SK-N-SH (cell line): ENCODE measurements at places on chromosomes 5 and 9.
A peak's percentile ranks its signal among the peaks of the same experiment; 100 is the strongest.

DNA sequence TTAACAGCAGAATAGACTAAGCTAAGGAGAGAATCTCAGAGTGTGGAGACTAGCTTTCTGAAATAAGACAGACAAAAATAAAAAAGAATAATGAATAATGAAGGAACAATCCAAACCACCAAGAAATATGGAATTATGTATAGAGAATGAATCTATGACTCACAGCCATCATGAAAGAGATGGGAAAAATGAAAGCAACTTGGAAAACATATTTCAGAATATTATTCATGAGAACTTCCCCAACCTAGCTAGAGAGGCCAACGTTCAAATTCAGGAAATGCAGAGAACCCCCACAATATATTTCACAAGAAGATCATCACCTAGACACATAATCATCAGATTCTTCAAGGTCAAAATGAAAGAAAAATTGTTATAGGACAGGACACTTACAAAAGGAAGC is 349.0 kb upstream of the MPDZ start:
- DNase-seq: no peak

GRCh38 chr9:19231904-19232822 is 1.7 kb downstream of the DENND4C start:
- no peak for DNase-seq

- DNase-seq: no peak
Observed at GRCh38 chr9:130331573-130331972, 66.0 kb downstream of the HMCN2 start.

DNA sequence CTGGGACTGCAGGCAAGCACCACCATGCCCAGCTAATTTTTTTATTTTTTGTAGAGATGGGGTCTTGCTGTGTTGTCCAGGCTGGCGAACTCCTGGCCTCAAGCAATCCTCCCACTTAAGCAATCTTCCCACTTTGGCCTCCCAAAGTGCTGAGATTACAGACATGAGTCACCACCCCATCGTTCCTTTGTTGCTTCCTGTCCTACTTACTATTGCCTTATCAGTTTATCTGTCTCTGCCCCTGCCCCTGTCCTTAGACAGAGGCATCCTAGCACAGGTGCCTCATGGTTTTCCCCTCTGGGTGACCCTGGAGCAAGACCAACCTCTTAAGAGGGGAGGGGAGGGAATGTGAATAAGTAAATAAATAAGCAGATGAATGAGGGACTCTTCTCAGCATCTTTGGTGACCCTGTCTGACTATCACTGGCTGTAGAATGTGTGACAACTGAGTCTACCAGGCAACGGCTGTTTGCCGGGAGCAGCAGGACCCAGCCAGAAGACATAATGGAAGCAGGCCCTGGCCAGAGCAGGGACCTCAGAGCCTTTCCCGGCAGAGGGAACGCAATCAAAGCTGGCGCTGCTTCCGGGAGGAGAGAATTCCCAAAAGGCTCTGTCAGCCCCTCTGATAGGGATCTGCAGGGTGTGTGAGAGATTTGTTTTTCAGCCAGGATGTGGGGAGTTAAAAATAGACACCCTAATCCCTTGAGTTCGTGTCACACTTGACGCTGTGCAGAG is 43.8 kb upstream of the DAB2IP start:
- DNase-seq: peak; percentile 75

- no peak for DNase-seq
Observed at GRCh38 chr5:180329138-180329435, 24.0 kb downstream of the GFPT2 start.

DNA sequence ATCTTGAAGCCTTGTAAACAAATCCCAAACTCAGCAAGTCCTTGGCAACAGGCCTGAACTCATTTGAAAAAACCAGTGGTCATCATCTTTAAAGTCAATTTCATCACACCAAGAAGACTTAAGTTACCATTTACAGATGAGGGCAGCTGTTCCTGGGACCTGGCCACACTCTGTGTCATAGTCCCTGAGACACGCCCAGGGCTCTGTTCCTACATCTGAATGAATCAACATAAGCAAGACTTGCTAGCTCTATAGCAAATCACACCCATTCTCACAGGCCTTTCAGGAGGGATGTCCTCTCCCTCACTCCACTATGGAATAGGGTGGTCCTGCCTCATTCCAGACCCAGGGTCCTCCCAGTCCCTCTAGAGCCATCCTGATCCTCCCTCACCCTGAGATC is 142.8 kb downstream of the NSG2 start:
- no peak for DNase-seq

DNA sequence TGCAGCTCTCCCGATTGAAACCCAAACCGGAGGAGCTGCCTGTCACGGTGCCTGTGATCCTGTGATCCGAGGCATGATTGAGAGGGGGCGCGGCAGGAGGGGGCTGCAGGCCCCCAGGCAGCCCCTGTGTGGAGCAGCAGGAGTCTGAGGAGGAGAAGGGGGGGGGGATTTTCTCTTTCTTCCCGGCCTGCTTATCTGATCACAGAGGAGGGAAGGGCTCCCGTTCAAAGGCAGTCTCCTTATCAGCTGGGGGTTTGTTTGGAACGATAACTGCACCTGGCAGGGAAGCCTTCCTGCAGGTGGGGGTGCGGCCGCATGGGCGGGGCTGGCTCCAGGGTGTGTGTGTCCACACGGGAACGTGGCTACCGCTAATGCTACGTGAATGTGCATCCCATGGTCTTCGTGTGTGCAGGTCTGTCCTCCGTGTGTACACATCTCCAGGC is 38.4 kb downstream of the LMX1B start:
- no peak for DNase-seq

- no peak for DNase-seq
Observed at GRCh38 chr9:128774804-128775203, 3.1 kb upstream of the ZER1 start.

DNA sequence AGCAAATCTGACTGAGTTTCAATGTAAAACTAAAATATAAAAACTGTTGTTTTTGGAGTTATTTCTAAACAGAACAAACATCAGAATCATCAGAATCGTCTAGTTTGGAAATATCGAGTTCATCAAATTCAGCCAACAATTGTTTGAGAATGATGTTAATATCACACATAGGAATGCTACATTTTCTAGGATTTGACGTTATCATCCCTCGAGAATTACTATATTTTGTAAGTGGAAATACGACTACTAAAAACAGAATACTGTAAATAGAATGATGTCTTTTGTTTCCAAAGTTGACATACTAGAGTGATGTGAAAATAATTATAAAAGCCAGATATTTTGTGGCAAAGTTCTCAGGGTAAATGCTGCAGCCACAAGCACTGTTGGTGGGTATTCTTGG is 805.9 kb downstream of the TLE1 start:
- DNase-seq: no peak

DNA sequence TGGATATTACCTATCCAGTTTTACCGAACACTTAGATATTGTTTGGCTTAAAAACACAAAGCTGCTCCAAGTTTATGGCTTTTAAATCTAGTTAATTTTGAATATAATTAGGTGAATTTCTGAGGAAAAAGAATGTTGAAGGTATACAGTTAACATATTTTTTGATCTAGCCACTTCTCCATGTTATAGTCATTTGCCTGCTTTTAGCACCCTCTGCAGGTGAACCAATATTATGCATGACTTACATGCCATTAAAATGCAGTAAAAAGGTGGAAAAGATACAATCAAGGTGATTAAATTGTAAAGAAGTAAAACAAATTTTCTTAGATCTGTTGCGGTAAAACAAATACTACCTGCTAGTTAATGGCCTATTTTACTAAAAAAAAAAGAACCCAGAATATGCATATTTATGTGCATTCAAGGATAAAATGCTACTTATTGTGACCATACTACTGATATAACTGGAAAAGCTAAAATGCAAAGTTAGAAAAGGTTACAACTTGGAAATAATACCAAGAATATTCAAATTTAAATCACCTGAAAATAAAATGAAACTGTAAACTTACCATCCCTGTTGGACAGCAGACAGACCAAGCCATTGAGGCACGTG is 132.1 kb downstream of the AP3B1 start:
- peak; percentile 37 for DNase-seq

DNA sequence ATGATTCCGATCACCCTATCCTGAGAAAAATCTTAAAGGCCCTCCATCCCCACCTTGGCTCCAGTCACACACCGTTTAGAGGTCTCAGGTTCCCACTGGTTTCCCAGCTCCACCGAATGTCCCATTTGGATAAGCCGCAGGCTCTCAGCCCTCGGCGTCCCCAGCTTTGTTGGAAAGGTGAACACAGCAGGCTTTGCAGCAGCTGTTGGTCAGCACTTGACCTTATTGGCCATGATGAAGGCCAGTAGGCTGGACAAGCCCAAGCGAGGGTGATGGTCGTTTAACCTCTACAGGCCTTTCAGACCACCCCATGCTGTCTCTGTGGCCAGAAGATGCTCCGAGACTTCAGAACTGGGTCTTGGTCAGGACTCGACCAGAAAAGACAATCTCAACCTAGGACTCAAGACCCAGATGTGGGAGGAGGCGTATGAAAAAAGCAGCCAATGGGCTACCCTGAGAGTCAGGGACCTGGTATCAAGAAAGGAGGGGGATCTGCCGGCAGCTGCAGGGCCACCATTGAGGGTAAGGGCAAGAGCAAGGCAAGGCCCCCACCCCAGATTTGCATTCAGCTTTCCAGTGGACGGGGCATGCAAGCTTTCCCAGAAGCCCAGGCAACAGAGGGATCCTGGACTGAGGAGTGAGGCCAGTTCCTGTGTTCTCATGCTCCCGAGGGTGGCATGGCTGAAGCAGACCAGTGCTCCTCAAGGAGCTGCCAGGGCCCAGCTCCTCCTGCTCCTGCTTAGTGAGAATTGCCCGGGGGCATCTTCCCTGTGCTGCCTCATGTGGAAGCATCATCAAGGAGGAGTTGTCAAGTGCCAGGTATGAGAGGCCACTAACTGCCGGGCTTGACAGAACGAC is 13.4 kb downstream of the UBE2QL1 start:
- DNase-seq: no peak

- no peak for DNase-seq
Observed at GRCh38 chr9:93244510-93245436, 60.8 kb downstream of the WNK2 start.

DNA sequence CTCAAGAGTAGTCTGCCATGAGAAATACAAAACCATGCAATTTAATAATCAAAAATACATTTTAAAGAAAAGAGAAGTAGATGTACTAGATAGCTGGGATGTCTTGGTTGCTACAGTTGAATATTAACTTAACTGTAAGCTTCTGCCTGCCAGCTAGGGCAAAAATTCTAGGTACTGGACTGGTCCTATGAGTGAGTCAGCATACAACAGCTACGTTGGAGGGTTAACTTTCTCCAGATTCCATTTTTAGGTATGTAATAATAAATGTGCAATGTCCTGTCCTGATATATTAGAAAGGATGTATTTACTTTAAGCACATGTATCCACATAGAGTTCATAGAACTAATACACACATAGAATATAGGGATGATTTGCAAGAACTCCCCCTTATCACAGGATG is 230.1 kb downstream of the CAAP1 start:
- no peak for DNase-seq
